Stimulated activated naive CD8-positive, alpha-beta T cell treated with anti-CD3 and anti-CD28 coated beads, Interleukin-15, amount 100 ng/mL, for 72 hours (primary cell): ENCODE measurements at places on chromosomes 12 and 14.

GRCh38 chr12:38892087-38892786 is 13.2 kb downstream of the CPNE8 start:
- DNase-seq, result no peak

DNA sequence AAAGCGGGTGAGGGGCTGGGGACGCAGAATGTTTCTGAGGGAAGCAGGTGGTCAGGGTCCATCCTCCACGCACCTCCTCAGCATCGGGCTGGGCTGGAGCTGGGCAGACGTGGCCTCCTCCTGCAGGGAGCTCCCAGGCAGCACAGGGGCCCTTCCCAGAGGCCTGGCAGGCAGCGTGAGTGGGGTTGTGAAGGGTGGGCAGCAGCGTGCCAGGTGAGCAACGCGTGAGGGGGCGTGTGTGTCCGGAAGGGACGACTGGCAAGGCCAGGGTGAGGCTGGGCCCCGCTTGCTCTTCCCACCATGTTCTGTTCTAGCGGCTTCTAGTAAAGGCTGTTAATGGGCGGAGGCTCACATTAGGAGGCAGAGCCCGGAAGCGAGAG is 17.1 kb downstream of the ANKRD9 start:
- no peak for DNase-seq

- no peak for DNase-seq
These were observed 28.0 kb downstream of the DERA start for GRCh38 chr12:15939111-15939510.

DNA sequence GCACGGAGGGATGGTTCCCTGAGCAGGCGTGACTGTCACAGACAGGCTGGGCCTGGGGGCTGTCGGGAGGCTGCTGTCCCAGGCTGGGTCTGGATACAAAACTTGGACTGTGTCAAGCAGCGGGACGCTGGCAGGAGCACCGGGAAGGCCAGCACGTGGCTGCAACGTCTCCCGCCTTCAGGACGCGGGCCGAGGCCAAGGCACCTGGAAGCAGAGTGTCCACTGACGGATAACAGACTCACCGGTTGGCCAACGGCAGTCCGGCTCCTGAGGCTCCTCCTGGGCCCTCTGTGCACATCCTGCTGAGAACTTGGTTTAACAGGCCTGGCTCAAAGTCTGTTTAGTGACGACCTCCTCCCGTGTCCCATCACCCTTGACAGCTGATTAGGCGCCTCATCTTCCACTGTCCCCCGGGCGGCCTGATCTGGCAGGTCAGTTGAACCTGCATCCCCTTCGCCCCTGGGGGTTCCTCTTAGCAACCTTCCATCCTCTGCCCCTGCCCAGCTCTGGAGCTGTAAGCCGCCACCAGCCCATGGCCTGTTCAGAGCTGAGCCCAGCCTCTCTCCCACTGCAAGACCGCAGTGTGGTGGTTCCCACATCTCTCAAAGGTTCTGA is 2.5 kb downstream of the XRCC3 start:
- no peak for DNase-seq

DNA sequence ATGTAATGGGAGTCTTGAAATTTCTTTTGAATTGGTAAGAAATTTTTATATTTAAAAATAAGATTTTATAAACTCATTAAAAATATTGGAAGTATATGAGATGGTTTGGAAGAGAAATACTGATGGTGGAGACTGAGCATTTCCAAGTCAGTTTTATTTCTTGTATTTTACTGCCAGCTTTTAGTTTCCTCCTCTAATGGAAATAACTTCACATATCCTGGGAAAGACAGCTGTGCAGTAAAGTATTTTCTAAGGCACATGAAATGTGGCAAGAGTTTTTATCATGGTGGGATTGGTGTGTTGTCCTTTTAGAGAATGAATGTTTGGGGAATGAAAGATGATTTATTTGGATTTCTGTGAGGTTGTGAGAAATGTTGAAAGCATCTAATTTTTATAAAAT is 346.9 kb upstream of the RGS6 start:
- no peak for DNase-seq

- DNase-seq, result no peak
These were observed 49.4 kb downstream of the BICD1 start for GRCh38 chr12:32155961-32156529.

GRCh38 chr14:65255583-65256461 is 153.5 kb upstream of the MAX start:
- no peak for DNase-seq

- DNase-seq, result peak; percentile 75
These were observed 156.3 kb upstream of the PZP start for GRCh38 chr12:9364224-9365176.

GRCh38 chr14:51562816-51563215 is 88.9 kb upstream of the FRMD6 start:
- no peak for DNase-seq
